ENCODE measurements at places on chromosomes 1 and 21.

DNA sequence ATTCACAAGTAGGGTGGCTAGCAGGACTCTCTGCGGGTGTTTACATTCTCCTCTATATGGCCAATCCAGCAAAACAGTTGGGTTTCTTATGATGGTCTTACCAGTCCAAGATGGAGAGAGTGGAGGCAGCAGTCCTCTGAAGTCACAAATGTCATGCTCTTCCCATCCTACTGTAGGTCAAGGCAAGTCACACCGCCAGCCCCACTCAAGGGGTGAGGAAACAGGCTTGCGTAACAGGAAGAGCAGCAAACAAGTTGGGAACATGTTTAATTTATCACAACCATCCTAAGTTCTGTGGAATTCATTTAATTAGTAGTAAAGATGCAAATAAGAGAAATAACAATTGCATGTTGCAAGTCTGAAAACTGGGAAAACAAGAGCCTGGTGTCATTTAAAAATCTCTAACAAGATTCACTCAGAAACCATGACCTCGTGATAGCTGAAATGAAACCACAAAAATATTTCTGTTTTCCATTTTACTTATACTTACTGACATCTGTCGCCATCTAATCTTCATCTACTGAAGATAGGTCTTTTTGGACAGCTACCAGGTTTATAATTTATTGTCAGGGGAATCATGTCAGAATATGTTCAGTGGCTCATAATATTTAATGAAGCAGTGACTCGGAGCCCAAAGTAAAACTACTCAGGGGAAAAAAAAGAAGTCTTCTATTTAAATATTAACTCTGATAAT is 349.1 kb upstream of the FMN2 start:
- no peak for DNase-seq

DNA sequence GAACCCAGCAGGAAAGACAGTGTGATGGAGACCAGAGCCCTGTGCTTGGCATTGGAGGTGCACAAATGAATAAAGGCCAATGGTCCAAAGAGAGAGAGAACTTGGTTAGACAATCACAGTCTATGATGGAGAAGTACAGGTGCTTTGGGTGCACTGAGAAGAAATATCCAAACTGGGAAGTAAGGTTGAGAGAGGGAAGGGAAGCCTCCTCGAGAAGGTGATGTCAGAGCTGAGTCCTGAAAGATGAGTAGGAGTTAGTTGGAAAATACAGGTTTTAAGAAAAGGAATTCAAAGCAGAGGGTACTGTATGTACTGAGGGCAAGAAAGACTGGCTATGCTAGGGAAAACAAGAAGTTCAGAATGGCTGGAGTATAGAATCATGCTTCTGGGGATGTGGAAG is 94.1 kb upstream of the CD53 start:
- DNase-seq = no peak

DNA sequence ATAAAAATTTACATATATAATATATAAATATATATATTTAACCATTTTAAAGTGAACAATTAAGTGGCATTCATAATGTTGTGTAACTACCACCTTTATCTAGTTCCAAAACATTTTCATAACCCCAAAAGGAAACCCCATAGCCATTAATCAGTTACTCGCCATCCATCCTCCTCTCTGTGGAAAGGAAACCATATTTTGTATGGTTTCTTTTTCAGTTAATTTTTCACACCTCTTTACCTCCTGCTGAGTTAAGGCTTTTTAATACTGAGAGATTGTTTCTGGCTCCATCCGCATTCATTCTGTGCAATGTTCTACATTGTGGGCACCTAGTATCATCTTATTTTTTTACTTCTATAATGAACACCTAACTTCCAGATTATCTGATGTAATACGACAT is 512.1 kb downstream of the LMO4 start:
- no peak for DNase-seq

DNA sequence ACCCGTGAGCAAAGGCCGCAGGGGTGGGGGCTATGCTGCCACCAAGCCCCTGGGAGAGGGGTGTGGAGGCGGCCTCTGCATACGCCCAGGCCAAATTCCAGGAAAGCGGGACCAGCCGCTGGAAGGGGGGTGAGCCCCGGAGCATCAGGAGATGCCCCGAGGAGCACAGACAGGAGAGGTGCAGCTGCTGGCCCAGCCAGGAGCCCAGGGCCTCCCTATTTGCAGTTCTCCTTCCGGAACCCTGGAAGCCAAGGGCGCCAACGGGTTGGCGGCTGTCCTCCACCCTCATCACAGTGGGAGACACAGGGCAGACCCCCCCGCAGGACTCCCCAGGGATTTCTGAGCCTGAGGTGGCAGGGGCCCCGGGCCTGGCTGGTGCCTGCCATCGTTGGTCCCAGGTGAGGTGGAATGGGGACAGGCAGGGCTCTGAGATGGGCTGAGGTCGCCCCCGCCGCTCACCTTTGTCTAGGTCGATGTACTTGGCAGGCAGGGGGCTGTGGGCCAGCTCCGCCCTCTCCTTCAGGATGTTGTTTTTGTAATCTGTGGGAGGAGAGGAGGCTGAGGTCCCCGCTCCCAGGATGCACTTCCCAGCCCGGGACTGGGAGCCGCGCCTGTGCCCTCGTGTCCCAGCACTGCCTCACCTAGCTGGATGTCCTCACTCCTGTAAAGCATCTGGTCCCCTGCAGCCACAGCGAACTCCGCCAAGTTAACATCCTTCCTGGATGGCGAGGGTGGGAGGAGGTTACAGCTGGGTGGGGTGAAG is 4.4 kb upstream of the DVL1 start:
- DNase-seq = no peak

DNA sequence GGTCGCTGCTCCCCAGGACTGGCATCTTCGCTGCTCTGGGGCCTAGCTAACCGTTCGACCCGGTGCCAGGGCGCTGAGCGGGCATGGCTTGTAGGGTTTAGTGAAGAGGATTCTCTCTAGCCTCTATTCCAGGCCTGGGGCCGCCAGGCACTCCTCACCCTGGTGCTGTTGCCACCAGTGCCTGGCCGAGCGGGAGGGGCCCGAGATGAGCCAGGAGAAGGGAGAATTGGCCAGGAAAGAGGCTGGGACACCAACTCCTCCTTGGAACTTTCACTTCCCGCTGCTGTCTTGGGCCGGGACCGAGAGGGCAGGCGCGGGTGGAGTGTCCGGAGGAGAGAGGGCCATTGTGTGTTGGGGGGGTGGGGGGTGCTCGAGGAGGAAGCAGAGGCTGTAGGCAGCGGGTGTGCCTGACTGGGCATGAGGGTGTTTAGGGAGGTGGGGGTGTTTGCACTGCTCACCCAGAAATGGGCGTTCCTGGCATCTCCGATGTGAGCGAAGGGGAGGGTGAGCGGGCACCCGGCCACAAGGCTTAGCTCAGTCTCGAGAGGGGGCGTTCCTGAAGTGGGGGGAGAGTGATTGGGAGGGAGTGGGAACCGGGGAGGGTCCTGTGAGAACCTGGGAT is 772 bp downstream of the ADAM15 start:
- DNase-seq = peak; percentile 11

GRCh38 chr1:12539705-12540579 is 78.1 kb downstream of the DHRS3 start:
- DNase-seq = peak; percentile 96

- no peak for DNase-seq
Observed at GRCh38 chr1:111281411-111281810, 9.2 kb upstream of the CHIA start.

GRCh38 chr1:65459397-65459768 is 38.9 kb downstream of the LEPR start:
- peak; percentile 33 for DNase-seq

DNA sequence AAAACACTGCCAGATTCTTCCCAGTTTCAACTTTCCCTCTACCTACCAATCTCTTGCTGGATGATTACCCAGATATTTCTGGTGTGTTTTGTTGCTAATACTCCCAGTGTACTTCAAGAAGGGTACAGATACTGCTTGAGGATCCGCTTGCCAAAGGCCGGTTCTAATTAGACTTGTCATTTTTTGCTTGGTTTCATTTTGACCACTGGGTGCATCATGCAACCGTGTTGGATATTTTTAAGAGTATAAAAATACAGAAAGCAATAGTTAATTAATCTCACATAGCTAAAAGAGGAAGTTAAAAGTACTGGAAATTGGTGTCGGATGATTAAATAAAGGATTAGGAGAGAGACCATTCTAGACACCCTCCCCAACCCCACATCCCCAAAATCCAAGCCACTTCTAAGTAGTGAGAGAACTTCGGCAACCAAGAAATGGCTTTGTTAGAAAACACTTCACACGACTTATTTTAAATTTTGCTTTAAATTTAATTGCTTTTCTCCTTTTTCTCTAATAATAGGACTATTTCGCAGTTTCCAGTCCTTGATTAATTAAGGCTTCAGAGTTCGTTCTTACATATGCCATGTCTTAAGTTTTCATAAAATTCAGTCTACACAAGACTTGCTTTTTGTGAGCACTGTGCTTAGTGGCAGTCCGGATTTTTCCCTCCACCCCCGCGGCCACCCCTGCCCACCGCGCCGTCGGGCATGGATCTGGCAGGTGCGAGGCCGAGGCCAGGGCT is 2.5 kb upstream of the CDKN2C start:
- peak; percentile 37 for DNase-seq

GRCh38 chr1:89516055-89516454 is 8.6 kb upstream of the LRRC8B start:
- peak; percentile 50 for DNase-seq

Measured in HFFc6 (cell line).